Camera-type eye (tissue), 1 donor: ENCODE measurements at places on chromosomes 5 and 9. TPM values are rescaled to one million over a fixed set of nuclear protein-coding genes. Genes with fewer than 3 reads are reported as not detected.

The STX17 gene
- total RNA-seq = 44.3 TPM

The FAM81B gene
- not detected for total RNA-seq

The LCN15 gene
- total RNA-seq = not detected

The PCDHGC5 gene
- total RNA-seq = 6.6 TPM

The GOLGA2 gene
- total RNA-seq = 167 TPM

The POU5F2 gene
- total RNA-seq = 8.9 TPM

The ANXA1 gene
- total RNA-seq = 153 TPM

The SCGB3A1 gene
- 2.2 TPM for total RNA-seq

The CBY3 gene
- not detected for total RNA-seq

The AFAP1L1 gene
- 21.0 TPM for total RNA-seq

The TAF1L gene
- total RNA-seq = not detected

The FGD3 gene
- total RNA-seq = 5.6 TPM

The RLN1 gene
- total RNA-seq = 0.82 TPM

The SLC36A3 gene
- not detected for total RNA-seq

The OR13C3 gene
- total RNA-seq = not detected

The SPINK7 gene
- total RNA-seq = not detected

The TIGD6 gene
- 7.4 TPM for total RNA-seq

The VDAC1 gene
- total RNA-seq = 159 TPM

The DDX41 gene
- total RNA-seq = 68.6 TPM

The DEPDC1B gene
- 12.0 TPM for total RNA-seq

The IGFBPL1 gene
- total RNA-seq = 11.7 TPM

The EQTN gene
- 1.2 TPM for total RNA-seq

The PLEKHG4B gene
- total RNA-seq = 10.1 TPM

The SV2C gene
- 3.1 TPM for total RNA-seq

The ZNF608 gene
- 144 TPM for total RNA-seq

The NRARP gene
- total RNA-seq = 23.3 TPM

The TMEM232 gene
- 11.8 TPM for total RNA-seq

The LECT2 gene
- total RNA-seq = not detected

The GHR gene
- 12.9 TPM for total RNA-seq

The PCDHGA9 gene
- 21.7 TPM for total RNA-seq

The NPR2 gene
- 30.7 TPM for total RNA-seq

The FOXD4L4 gene
- 0.22 TPM for total RNA-seq

The ADAMTSL1 gene
- total RNA-seq = 85.3 TPM

The KCNIP1 gene
- 10.1 TPM for total RNA-seq

The PWWP2A gene
- 76.2 TPM for total RNA-seq

The COL15A1 gene
- total RNA-seq = 92.2 TPM

The EIF4EBP3 gene
- total RNA-seq = 5.6 TPM

The SLC4A9 gene
- total RNA-seq = not detected

The ANKRD18A gene
- total RNA-seq = 4.6 TPM

The PDZD2 gene
- 50.7 TPM for total RNA-seq

The FGF18 gene
- total RNA-seq = 5.3 TPM

The GRM6 gene
- total RNA-seq = 38.8 TPM
